ENCODE measurements at places on chromosomes 13 and 19.

DNA sequence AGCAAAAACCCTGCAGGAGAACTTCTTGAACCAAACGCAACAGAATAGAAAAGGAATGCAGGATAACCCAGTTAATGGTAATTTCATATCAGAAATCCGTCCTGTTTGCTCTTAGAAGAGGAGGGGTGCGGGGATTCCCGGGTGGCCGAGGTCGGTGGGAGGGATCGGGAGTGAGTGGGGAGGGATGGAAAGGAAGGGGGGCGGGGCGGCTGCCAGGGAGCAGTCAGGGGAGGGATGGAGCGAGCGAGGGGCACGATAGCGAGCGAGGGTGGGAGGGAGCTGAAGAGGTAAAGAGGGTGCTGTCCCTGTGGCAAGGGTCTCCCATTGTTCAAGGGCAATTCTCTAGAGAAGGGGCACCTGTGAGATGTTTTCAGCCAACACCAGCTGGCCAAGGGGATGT is 26.5 kb downstream of the CD177 start:
- DNase-seq: no peak

DNA sequence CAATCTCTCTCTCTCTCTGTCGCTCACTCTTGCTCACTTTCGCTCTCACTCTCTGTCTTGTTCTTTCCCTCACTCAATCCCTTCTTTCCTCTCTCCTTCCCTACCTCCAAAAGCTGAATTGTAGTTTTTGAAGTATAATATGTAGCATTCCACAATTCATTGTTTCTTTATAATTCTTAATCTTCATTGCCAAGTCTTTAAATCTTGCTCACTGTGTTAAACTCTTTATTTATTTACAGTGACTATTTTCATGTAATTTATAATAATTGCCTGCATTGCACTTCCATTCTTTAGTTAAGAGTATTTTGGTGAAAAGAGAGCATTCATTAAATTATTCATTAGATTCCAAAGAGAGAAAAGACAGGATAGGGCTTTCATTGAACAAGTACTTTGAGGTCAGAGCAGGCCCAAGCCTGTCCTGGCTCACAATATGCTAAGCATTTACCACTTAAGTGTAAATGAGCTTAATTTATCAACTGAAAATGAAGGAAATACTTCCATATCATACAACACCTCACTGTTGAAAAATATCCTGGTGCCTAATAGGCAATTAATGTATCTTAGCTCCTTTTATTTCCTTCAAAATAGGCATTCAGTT is 257.4 kb upstream of the SLITRK1 start:
- no peak for DNase-seq

DNA sequence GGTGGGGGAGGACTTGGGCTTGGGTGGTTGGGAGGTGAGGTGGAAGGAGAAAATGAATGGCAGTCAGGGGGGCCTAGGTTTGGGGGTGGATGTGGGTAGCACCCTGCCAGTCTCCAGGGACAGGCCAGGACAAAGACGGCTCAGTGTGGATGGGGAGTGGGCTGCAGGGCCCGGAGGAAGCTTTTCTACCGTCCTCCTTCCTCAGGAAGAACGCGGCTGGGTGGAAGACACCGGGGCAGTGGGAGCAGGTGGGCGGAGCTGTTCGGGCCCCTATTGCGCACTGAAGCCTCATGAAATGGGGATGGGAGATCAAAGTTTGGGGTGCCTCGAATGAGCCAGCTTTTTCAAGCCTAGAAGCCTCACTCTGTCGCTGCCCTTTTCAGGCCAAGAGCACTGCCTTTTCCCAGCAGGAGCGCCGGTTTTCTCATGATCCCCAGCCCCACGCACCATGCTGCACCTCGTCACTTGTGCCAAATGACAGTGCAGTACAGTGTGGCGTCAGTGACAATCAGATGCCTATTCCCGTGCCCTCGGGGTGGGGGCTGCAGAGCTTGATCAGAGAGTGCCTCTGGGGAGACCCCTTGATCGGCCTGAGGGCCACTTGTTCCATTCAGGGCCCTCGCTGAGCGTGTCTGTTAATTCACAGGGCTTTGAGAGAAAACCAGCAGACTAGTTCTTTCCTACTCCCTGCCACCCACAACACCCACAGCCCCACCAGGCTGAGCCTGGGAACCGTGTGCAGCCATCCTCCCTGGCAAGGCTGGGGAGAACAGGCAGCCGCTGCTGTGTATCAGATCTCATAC is 1.5 kb downstream of the CALM3 start:
- DNase-seq: no peak

- no peak for DNase-seq
Observed at GRCh38 chr13:44221657-44222056, 152.0 kb upstream of the SERP2 start.

Measured in T-cell (primary cell).